ENCODE measurements at places on chromosomes 7 and 10.

GRCh38 chr10:132959559-132959961 lies 17.2 kb upstream of the CFAP46 start:
- no peak for DNase-seq

- DNase-seq, result no peak
These were observed 7.3 kb downstream of the TFPI2 start for GRCh38 chr7:93883078-93883916.

DNA sequence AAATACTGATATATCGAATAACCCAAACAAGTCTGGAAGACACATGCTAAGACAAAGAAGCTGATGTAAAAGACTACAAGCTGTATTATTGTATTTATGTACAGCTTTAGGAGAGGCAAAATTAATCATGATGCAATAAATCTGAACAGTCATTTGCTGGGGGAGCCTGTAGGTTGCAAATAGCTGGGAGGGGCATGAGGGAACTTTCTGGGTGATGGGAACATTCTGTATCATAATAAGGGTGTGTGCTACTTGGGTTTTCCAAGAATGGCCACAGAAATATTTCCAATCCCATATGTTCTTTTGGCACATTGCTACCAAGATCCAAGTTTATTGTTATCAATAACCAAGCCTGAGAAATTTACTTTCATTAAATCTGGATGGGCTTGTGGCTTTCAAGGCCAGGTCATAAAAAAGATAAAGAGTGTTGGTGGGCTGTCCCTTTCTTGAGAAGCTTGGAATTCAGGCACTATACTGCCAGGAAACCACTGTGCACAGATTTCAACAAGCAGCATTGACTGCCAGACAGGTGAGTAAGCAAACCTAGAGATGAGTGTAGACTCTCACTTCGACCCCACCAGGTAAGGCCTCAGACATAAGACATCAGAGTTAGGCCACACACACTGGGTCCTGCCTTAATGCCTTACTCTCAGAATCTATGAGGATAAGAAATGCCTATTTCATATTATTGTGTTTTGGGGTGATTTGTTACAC lies 629.7 kb upstream of the FZD8 start:
- no peak for DNase-seq

DNA sequence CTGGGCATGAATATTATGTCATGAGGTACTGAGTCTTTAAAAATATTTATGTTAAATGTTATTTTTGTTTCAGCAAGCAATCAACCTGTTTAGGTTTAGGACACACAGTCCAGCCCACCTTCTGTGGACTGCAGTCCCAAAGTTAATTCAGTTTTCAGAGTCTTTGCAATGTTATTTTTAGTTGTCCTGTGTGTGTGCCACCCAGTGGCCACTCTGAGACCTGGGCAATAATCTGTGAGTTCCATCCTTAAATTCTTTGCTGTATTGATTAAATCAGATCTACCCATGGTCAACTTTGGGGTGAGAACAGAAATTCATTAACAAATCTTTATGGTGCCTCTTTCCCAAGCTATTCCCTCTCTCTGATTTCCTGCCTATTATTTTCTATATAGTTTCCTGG lies 415.1 kb downstream of the CCSER2 start:
- no peak for DNase-seq

GRCh38 chr7:100675105-100675451 lies 1.5 kb downstream of the GNB2 start:
- no peak for DNase-seq

GRCh38 chr7:130388671-130389070 lies 8.4 kb downstream of the CPA1 start:
- no peak for DNase-seq

DNA sequence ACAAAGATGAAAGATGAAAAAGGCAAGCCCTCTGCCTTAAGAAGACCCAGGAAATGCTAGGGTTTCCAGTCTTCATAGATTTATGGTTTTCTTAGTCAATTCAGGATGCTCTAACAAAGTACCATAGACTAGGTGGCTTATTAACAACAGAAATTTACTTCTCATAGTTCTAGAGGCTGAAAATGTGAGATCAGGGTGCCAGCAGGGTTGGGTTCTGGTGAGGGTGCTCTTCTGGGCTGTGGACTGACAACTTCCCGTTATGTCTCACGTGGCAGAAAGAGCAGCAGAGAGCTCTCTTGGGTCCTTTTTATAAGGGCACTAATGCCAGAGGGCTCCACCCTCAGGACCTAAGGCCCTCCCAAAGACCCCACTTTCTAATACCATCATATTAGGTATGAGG lies 23.7 kb downstream of the ELMO1 start:
- no peak for DNase-seq

DNA sequence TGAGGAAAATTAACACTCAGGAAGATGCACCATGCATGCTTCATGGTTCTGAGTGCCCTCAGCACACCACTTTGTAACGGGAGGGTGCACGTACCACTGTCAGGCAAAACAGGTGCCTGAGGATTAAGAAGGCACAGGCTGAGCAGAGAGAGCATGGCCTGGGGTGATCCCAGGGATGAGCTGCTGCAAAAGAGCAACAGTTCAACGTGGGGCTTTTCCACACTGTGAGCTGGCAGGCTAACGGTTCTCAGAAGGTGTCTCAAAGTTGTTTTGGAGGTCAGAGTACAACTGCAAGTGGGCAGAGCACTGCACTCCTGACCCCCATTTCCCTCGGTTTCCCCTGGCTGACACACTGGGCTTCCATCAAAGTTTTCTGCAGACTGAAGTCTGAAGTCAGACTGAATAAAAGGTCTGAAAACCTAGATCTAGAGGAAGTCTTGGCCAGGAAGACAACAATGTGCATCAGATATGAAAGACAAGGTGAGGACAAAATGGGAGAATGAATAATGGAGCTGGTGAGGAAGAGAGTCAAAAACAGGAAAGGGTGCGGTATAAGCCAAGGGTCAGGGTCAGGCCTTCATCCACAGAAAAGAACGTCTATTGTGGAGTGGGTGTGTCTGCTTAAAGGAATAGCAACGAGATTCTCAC lies 20.5 kb downstream of the ZNF438 start:
- no peak for DNase-seq

- no peak for DNase-seq
These were observed 33.0 kb upstream of the RNF32 start for GRCh38 chr7:156607332-156608172.

DNA sequence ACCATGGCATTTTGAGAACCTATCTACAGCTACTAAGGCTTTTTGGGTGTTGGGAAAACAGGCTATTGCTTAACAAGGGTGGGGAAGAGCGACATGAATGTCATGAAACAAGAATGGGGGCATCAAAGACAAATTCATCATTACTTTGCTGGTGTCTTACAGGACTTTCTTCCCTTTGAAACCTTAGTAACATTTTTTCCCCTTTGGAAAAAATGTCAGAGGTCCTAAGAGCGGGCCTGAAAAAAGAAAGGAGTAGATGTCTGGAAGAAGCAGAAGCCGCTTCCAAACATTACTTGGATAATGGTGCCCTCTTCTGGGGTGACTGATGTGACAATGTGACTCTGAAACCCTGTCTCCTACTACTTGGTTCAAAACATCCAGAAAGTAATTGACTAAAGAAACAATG lies 3.8 kb upstream of the DDX50 start:
- peak; percentile 7 for DNase-seq

- peak; percentile 15 for DNase-seq
These were observed 101.6 kb downstream of the DYNC2I1 start for GRCh38 chr7:158957921-158958491.

- peak; percentile 12 for DNase-seq
These were observed 298.2 kb downstream of the FRMD4A start for GRCh38 chr10:14032406-14032998.

DNA sequence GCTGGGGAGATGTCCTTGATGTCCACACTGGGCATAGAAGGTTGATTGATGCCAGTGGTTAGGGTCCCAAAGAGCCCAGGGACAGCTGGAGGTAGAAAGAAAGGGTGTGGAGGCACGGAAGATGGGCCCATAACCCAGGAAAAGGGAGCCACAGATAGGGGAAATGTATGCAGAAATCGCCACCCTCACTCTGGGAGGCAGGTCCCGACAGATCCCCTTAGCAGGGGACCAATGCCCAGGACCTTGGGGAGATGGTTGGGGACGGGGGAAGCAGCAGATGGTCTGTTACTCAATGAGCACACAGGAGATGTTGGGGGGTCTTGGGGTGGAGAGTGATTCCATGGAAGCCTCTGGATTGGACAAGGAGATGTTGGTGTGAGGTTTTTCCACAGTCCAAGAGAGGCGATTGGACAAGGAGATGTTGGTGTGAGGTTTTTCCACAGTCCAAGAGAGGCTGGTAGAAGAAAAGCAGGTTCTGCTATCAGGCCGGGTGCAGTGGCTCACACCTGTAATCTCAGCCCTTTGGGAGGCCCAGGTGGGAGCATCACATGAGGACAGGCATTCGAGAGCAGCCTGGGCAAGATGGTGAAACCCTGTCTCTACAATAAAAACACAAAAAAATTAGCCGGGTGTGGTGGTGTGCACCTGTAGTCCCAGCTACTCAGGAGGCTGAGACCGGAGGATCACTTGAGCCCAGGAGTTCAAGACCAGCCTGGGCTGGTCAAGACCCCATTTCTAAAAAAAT lies 7.0 kb upstream of the PPP1R35 start:
- DNase-seq, result no peak

- no peak for DNase-seq
These were observed 133.8 kb downstream of the CNOT4 start for GRCh38 chr7:135375908-135376699.

- no peak for DNase-seq
These were observed 77.0 kb upstream of the NMT2 start for GRCh38 chr10:15245530-15245929.

DNA sequence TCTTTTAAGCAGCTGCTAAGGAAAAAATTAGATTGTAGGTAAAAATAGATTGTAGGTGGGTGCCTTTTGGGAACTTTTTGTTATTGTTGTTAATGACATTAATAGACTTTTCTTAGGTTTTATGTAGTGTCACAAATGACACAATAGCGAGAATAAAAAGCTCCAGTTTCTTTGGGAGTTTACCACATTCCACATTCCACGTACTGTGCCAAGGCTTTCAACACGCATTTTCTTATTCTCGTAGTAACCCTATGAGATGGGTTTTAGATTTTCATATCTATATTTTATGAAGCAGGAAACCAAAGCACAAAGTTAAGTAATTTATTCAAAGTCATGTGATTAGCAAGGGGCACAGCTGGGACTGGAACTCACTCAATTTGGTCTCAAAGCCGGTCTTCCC lies 103.8 kb downstream of the XRCC2 start:
- DNase-seq, result no peak

DNA sequence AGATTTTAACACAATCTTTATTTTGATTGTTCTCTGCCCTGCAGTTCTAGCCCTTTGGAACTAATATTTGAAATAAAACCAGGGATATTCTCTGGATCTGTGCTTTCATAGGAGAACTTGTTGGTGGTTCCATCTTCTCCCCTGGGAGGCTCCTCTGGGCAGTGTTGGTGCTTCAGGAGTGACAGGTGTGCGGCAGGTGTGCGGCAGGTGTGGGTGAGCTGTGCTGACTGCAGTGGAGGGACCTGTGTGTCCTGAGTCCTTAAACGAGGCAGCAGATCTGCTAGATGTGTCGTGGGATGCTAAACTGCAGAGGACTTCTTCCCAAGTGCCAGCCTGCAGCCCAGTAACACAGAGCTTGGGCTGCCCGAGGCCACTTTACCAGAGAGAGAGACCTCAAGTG lies 98.4 kb downstream of the LYZL1 start:
- no peak for DNase-seq

GRCh38 chr7:12138421-12138820 lies 72.7 kb upstream of the TMEM106B start:
- DNase-seq, result no peak

DNA sequence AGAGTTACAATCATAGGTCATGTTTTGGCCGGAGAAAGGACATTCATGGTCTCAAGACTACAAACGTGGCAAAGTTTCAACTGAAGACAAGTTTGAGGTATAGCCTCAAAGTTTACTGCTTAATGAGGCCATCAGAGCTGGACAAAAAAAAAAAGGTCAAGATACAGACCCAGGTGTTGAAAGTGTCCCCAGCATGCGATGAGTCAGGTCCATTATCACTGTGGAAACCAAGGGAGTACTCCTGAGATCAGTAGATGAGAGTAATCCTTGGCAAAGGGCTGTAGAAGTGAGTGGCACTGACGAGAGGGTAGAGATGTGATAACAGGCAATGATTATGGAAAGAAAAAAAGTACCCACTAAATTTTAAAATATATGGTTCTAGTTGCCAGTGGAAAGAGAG lies 80.1 kb upstream of the LRRN3 start:
- DNase-seq, result no peak

DNA sequence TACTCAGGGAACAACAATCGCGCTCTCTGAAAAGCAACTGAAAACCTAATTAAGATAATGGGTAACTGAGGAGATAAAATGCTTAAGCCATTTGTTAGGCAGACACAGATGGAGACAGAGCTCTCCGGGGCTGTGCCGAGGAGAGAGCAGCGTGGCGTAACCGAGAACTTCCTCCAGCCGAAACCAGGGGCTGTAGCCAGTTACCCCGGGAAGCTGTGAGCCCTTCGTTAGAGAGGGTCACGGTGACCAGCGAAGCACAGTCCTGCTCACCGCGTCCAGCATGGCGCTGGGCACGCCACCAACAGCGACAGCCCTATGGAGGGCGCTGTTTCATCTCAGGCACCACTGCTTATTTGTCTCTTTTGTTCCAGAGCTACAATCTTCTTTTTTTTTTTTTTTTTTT lies 16.1 kb downstream of the PAPOLB start:
- no peak for DNase-seq

GRCh38 chr10:43251419-43252165 lies 15.3 kb downstream of the RASGEF1A start:
- no peak for DNase-seq

DNA sequence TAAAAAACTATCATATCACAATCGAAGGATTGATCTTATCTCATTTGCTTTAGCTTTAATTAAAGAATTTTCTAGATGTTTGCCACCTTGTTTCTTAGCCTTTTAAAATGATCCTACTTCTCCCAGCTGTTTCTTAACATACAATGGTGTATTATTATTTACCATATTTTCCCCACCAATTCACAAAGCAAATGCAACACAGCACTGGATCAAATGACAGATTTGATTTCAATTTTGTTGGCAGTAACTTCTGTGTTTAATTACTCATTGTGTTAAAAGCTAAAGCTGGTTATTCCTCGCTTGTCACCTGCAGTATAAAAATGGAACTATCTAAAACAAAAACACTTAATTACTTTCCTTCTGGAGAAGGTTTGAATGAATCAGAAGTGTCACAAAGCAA lies 19.6 kb downstream of the SVIL start:
- no peak for DNase-seq

- no peak for DNase-seq
These were observed 680 bp upstream of the ADO start for GRCh38 chr10:62803724-62804355.

- no peak for DNase-seq
These were observed 5.5 kb downstream of the AP3M1 start for GRCh38 chr10:74145133-74145532.

GRCh38 chr7:51059504-51060142 lies 257.0 kb downstream of the COBL start:
- DNase-seq, result no peak
